NCI-H510A (cell line): ENCODE measurements at places on chromosomes 7 and 10.

DNA sequence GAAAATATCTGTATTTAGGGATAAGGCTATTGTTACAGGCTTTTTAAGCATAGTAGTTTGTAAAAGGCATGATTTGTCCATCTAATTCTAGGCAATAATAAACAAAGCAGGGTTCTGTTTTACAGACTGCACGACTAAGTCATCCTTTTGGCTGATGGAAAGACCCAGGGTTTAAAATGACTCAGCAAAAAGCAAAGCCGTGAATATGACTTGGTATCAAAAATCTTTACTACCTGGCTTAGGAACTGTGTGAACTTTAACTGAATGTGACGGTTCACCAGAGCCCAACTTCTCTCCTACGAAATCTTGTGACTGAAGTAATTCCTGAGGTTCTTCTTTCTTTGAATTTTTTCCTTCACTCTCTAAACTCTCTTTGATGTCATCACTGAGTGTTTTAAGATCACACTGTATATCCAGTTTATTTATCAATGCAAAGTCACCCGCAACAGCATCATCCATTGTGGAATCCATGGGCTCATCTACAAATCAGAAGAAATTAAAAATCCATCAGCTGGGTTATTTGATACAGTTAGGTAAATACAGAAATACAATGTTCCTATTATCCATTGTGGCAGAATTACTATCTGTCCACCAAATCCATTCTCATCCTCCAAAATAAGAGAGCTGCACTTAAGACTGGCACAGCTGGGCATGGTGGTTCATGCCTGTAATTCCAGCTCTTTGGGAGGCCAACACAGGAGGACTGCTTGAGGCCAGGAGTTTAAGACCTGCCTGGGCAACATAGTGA lies 17.0 kb downstream of the ATE1 start:
- no peak for DNase-seq

GRCh38 chr7:73597978-73598782 lies 19.8 kb upstream of the TBL2 start:
- no peak for DNase-seq

- no peak for DNase-seq
Observed at GRCh38 chr7:16038906-16039305, 352.4 kb upstream of the MEOX2 start.

DNA sequence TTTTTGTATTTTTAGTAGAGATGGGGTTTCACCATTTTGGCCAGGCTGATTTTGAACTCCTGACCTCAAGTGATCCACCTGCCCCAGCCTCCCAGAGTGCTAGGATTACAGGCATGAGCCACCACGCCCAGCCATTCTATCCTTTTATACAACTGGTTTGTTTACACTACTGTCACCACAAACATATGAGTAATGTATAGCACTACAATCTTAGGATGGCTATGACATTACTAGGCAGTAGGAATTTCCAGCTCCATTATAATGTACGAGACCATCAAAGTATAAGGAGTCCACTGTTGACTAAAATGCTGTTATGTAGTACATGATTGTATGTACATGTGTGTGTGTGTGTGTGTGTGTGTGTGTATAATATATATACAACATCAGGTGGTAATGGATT lies 1126.1 kb upstream of the LRRN3 start:
- DNase-seq: no peak

DNA sequence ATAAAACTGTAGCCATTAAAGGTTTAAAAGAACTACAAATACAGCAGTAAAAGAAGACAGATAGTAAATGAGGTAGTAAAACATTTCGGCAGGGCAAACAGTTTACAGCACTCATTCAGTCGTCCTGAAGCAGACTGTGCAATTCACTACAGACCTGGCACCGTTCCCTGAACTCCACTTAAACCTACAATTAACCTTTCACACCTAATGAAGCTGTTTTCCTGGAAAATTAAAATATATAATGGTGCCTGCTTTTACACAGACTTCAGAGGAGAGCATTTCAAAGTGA lies 335.3 kb downstream of the GFRA1 start:
- no peak for DNase-seq

- DNase-seq: no peak
Observed at GRCh38 chr7:7100432-7100849, 81.9 kb upstream of the C1GALT1 start.

DNA sequence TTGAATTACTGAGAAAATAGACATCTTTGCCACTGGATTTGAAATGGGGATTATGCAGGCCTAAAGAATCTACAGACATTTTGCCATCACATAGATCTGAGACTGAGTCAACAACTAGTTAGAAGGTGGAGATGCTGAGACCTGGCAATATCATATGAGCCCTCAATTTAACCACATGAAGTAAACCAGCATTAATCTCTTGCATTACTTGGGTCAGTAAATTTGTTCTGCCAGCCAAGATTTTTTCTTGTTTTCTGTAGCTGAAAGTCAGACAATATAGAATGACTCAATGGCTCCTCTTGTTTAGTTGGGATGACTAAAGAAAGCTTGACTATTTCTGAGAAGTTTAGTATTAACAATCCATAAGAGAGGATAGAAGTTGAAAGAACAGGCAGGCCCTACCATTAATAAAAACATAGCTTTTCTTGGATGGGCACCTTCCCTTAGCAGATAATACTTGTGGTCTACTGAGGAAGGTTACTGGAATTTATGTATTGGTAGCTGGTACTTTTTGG lies 396.7 kb upstream of the SORCS1 start:
- DNase-seq: no peak

DNA sequence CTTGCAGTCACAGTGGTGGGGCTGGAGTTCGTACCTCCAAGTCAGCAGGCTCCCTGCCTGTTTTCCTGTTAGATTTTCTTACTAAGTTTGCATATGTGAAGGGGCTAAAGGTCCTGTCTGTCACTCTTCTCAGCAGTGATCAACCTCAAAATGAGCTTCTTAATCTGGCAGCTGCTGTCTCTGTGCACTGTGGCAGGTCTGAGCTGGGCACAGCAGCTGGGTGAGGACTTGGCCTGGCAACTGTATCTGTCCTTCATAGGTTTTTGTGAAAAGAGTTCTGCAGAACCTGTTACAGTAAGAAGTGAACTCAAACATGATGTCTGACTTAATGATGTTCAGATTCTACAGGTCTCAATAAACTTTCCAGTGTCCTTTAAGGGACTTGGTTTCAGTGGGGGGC lies 31.3 kb upstream of the GJD4 start:
- DNase-seq: no peak

- no peak for DNase-seq
Observed at GRCh38 chr10:101403161-101403560, 49.2 kb downstream of the BTRC start.

GRCh38 chr10:28382525-28383269 lies 79.8 kb upstream of the MPP7 start:
- DNase-seq: no peak
